ENCODE measurements at places on chromosomes 1 and 21.

GRCh38 chr1:199866210-199866617 lies 161.3 kb upstream of the NR5A2 start:
- no peak for DNase-seq

- peak; percentile 53 for DNase-seq
Measured at GRCh38 chr1:204763773-204764427, 78.4 kb upstream of the LRRN2 start.

DNA sequence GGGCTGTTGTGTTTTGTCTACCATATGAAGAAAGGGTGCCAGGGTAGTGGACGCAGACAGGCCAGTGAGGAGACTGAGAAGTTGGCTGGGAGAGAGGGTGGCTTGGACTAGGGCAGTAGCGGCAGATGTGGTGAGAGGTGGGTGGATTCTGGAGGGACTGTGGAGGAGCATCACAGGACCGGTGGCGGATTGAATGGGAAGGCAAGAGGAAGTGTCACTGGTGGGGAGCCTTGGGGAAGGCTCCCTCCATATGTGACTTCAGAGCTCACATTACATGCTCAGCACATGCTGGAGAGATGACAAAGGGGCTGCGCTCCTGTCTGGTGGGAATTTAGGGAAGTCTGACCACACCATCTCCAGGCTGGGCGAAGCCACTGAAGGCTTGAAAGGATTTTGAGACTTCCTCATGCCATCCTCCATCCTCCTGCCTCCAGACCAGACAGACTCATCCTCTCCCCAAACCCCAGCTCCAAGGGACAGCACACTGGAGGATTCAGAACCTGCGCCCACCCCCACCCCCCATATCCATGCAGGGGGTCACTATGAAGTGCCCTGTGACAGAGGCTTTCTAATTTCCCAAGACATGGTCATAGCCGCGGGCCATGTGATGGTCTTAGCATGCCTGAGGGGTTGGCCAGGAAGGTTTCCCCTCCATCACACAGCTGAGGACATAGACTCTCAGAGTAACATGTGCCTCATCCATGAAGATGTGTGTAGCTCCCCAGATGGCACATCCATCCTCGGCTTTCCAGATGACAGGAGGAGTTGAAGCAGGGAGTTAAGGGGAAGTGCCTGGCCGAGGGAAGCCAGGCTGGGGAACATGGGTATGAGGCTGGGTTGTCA lies 138.8 kb upstream of the WNT4 start:
- no peak for DNase-seq

- no peak for DNase-seq
Measured at GRCh38 chr1:161691846-161692245, 15.2 kb upstream of the FCRLA start.

GRCh38 chr1:118183586-118183985 lies 1.4 kb downstream of the SPAG17 start:
- no peak for DNase-seq

GRCh38 chr1:221343136-221343535 lies 398.8 kb downstream of the DUSP10 start:
- DNase-seq, result no peak

DNA sequence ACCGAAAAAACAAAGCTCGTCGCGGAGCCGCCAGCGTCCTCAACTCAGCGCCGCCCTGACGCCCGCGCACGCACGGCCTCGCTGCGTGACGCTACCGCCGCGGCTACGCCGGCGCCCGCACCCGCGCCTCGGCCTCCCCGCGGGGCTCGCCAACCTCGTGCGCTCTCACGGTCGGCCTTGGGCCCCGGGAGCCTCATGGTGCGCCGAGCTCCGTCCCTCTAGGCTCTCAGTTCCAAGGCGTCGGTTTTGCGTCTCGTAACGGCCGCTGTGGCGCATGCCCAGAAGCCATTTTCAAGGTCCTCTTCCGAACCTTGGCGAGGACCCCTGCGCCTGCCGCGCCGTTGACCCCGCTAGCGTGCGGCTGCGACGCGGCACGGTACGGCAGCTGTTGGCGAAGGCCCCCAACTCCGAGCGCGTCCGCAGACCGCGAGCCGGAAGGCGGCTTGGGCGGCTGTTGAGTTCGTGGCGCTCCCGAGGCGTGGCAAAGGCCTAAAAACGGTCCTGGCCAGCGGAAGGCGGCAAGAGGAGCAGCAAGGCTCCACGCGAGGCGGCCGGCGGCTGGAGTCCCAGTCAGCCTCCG lies at the start of gene HENMT1:
Gene HENMT1 (minus strand): TSS at position 64 of the 580 bp plus-strand sequence. CDS start 1,209 bp downstream, outside the sequence.
- peak; percentile 64 for DNase-seq

- no peak for DNase-seq
Measured at GRCh38 chr1:183246436-183246835, 60.4 kb downstream of the LAMC2 start.

DNA sequence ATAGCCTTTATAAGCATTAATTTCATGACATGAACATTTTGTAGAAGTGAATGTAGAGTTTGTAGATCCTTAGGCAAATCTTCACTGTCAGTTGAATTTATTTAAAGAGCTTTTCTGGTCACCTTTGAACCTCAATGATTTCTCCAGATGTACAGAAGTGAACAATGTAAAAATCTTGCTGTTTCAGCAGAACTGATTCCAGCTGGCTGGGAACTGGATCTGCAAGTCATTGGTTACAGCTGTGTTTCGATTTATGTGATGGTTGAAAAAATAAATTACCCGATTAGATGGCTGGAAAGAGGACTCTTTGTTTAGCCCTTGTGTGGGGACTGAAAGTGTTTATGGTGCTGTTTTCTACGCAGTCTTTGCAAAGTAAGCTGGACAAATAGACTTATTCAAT lies 849.8 kb downstream of the USP25 start:
- DNase-seq, result no peak

GRCh38 chr1:53125623-53126360 lies 16.6 kb downstream of the SLC1A7 start:
- DNase-seq, result no peak

All from stimulated activated CD8-positive, alpha-beta memory T cell treated with anti-CD3 and anti-CD28 coated beads, Interleukin-7, amount 100 ng/mL, for 48 hours (primary cell).